ENCODE measurements at places on chromosomes 5 and 9.

DNA sequence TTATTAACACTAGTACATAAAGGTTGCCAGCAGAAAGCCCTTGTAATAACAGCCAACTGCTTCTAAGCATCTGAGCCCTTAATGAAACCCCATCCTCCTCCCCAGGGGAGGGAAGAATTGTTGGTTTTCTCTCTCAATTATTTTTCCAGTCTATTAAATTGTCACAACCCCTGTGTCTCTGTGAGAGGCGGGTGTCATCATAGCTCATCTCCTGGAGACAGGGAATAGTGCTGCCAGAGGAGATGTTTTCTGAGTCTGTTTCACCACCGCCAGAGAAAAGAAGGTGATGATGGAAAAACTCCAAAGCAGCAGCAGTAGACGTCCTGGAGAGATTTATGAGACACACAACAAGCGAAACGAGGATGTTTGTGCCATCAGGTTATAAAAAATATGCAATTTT, 271.1 kb upstream of the NMUR2 start:
- DNase-seq: no peak

- DNase-seq: peak; percentile 28
Measured at GRCh38 chr5:111070272-111071134, 1.0 kb upstream of the TSLP start.

DNA sequence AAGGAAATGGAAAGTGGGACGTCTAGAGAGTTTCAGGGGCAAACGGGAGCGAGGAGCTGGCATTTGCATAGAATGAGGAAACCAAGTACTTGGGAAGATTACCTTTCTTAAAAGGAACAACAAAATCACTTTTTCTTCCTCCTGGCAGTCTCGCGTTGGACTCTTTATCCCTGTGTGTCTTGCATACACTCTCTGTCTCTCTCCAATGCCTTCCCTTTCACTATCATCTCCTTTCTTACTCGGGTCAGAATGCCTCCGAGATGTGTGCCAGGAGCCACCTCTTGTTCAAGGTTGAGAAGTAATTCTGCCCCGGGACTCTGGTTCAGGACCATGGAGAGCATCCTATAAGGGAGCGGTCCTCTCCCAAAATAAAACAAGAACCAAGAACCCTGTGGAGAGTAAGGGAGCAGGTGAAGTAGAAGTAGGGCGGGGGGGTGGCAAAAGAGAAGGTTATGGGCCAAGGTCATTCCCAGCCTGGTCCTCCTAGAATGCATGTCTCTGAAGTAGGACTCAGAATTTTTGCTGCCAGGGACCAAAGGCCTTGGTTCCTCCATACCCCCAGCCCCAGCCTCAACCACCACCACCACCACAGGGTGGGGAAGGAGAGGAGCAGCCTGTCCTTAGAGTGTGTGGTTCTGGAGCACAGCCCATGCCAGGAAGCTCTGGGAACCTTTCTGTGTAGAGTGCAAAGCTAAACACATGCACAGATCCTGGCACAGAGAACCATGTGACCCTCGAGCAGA, 72.1 kb upstream of the ARAP3 start:
- DNase-seq: no peak

GRCh38 chr5:151020304-151021110, at the start of gene GPX3:
GPX3 (plus strand) TSS chr5:151020591; CDS start chr5:151020655, 64 bp downstream.
- no peak for DNase-seq

GRCh38 chr9:84839541-84839940, 170.0 kb downstream of the NTRK2 start:
- no peak for DNase-seq

- no peak for DNase-seq
Measured at GRCh38 chr9:134396825-134397224, 70.6 kb downstream of the RXRA start.

- no peak for DNase-seq
Measured at GRCh38 chr5:54332720-54333119, 22.3 kb upstream of the ARL15 start.

GRCh38 chr9:93899609-93900435, 55.3 kb downstream of the BARX1 start:
- DNase-seq: no peak
